Stimulated activated naive B cell treated with anti-CD40 and anti-IgM and Interleukin-4, amounts not matched to agents 10 μg/mL and 1 μg/mL and 100 μg/mL, for 72 hours (primary cell): ENCODE measurements at places on chromosomes 1 and 21.

GRCh38 chr1:12570291-12570690, 47.7 kb downstream of the DHRS3 start:
- DNase-seq: no peak

- no peak for DNase-seq
These were observed 550.7 kb downstream of the PTPRU start for GRCh38 chr1:29786791-29787732.

- no peak for DNase-seq
These were observed 52.2 kb downstream of the SDC3 start for GRCh38 chr1:30856260-30856790.

DNA sequence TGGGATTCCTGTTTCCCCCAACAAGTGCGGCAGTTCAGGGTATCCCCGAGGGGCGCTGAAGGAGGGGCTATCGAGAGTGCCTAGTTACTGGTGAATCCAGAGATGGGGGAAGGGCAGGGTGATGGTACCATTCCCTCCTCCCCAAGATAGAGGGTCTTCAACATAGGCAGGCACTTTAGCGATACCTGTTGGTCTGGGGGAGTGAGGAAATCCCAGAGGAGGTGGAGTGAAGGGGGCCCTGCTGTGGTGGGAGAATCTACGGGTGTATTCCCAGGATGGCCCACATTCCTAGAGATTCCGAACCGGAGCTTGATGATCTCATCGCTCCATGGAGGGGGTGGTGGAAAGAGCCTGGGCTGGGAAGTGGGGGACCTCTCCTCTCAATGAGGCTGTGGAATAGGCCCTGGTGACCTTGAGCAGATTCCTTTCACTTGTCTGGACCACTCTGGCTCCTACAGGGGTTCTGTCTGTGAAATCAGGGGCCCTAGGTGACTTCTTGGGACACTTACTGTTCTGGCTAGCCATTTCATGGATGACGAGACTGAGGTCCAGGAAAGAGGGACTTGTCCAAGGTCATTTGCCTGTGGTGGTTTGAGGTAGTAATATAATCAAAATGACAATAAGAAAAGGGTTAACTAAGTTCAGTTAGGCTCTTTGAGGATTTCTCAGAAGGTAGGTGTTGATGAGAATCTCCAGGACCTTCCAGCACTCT, 52.7 kb upstream of the SYNC start:
- DNase-seq: no peak

DNA sequence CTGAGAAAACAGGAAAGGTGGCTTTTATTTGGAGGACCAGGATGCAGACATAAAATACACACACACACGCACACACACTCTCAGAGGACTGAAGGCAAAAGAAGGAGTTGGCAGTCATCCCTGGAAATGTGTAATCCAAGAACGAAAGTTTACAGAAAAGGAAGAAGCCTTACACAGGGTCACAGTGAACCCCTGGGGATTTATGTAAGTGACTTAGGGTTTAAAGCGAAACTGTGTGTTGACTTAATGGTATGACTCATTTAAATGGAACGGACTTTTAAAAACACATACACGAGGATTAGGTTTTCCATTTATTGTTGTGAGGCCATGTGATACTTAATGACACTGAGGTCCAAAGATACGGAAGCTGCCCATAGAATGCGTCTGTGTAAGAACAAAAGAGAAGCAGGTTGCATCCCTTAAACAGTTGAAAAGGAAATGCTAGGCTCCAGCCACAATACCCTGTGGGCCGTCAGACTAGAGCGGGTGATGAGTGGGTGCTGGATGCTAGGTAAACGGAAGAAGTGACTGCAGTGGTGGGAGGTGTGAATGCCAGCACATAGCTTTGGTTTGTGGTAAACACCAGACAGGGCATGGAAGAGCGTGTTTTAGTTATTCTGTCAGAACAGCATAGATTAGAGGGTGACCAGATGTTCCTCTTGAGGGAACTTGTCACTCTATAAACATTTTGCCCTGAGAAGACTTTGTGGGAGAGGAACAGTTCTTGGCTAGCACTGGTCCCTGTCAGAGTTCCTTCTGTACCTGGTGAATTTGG, 21.6 kb upstream of the BCL10 start:
- DNase-seq: peak; percentile 83

DNA sequence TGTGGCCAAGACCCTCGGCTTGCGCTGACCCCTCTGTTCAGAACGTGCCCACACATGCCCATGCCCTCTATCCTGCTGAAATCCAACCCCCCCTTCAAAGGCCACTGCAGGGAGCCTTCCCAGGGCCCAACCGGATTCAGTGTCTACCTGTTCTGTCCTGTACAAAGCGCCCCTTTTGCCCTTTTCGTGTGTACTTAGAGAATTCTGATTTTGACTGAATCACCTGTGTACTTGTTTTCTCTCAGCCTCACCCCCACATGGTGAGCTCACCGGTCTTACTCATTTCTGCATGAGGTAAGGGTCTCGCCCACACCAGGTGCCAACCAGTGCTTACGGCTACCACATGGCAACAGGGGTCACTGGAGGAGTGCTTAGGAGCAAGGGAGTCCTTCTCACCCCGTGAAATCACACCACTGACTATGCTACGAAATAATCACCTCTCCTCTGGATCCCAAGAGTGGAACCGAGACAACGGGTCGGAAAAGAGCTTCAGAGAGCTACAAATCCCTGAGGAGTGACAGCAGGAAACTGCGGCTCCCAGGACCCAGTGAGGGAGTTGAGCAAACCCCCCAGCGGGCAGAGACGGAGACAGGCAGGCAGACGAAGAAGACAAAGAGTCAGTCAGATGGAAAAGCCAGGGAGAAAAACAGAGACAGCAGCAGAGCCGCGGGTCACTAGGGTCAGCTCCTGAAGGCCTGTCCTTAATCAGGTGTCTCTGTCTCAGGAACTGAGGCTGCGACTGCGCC, 2.1 kb upstream of the S100A2 start:
- no peak for DNase-seq

DNA sequence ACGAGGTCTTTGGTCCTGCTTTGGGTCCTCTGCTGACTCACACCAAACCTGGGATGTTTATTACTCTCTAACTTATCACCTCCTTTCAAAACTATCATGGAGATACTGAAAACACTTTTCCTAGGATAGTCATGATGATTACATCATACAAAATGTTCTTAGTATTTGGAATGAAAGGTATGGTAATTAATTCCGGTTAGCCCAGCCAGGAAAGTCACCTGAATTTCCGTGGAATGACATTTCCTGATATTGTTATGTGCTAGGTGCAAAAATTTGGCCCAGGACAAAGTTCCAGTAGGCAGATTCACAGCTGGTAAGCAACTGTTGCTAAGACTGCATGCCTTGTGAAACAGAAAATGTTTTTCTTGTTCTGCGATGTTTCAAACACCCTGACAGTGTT, 203.4 kb downstream of the ZNF648 start:
- no peak for DNase-seq

DNA sequence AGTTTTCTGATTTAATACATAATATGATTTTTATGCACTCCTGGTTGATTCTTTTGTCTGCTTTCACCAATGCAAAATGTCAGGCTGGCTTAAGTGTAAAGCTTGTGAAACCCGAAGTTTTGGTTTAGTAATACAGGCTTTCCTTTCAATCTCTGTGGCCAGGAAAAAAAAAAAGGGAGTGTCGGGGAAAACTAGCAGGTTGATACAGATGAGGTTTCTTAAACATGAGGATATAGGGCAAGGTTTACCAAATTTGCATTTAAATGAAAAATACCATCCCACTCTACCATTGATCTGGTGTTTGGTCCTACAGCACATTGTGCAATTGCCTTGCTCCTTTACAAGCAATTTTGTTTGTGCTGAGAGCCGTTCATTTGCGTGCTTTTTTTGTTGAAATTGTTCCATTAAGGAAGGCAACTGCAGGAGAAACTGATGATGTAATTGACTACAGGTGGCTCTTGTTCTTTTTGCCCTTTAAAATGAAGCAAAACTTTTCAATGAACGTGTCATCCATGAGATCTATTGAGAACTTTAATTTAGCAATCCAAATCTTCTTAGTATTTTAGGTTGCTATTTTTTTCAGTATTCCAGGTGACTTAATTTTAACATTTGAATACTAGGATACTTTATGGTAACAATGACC, 22.7 kb downstream of the CLIC6 start:
- no peak for DNase-seq

DNA sequence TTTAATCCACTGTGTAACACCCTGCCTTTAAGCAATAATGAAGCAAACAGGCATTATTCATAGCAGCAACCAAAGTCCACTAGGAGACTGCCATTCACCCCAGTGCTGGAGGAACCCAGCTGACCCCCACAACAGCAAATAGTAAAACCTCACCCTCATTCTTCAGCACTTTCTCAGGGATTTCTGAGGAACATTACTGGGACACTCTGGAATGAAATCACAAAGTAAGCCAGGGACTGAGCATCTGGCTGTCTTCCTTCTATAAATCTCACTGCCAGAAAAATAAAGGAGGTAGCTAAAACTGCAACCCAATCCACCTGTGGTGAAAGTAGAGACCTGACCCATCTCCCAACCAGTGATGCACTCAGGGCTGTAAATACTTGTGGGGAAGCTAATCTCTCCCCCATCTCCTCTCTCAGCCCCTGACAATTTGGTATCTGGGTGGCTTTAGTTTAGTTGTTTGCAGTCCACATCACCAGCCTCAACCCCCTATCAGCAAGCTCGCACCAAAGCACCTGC, 47.1 kb downstream of the COL6A1 start:
- no peak for DNase-seq

GRCh38 chr1:93708734-93709481, 27.3 kb upstream of the BCAR3 start:
- peak; percentile 26 for DNase-seq

DNA sequence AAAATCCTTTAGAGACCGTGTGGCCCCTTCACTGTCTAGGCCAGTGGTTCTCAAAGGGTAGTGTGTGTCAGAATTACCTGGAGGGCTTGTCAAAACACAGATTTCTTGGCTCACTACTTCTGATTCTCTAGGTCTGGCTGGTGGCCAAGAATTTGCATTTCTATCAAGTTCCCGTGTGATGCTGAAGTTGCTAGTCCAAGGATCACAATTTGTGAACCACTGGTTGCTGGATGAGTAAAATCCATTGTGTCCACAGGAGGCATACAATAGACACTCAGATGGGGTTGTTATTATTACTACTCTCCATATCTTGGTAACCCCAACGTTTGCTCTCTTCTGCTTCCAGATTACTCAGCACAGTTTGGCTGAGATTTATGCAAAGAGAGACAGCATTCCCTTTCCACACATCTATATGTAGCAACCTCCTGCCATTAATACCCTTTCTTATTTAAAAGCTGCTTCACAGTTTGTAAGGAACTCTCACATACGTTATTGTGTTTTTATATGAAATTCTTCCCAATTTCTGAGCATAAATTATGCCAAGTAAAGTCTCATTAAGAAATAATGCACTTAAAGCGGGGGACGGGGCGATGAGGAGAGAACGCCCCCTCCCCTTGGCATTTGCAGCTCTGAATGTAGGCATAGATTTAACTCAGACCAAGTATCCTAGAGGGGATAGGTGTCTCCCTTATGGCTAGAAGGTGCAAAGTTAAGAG, 720 bp upstream of the TMCC2 start:
- DNase-seq: no peak

DNA sequence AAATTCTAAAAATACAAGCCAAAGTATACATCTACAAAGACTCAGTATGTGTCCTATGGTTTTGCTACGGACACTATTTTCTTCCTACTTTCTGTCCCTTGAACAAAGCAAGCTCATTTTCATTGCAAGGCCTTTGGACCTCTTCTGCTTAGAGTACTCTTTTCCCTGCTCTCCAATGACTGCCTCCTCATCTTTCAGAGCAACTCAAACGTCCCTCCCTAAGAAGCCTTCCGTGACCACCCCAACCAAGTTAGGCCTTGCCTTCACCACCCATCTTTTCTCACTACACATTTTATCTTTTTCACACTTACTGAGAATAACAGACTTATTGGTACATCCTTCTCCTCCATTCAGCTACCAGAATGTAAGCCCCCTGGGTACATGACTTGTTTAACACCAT, 39.9 kb downstream of the ENAH start:
- no peak for DNase-seq

GRCh38 chr1:212244441-212244840, 40.8 kb upstream of the PPP2R5A start:
- DNase-seq: no peak

GRCh38 chr1:153919876-153920852, 2.6 kb downstream of the GATAD2B start:
- no peak for DNase-seq

DNA sequence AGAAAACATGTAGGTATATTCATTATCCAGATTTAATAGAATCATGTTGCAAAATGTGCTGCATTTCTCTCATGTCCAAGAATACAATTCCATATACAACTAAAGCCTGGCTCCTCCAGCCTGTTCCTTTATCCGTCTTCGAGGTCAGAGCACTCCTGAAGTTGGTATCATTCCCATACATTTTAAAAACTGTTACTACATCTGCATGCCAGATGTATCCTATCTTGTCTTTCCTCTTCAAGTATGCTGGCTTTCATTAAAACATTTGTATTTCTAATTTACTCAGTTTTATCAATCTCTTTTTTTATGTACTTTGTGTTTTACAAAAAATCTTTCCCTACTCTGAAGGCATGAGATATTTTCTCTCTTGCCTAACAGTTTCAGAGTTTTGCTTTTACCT, 536.6 kb upstream of the USP24 start:
- DNase-seq: no peak

DNA sequence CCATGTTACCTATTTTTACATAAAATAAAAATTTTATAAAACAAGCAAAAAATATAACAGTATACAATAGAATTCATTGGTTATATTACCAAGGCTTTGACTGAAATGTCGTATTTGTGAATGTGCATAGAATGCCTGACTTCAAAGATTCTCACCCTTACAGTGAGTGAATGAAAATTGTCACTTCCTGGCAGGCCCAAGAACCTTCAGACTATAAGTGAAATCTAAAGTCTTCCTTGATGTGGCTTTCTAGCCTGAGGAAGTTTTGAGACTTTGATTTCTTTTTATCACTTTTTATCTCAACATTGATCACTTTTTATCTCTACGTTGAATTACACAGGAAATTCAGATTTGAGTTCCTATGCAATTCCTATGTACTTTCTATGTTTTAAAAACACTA, 104.7 kb upstream of the KIAA0040 start:
- DNase-seq: no peak

GRCh38 chr1:222126052-222126451, 384.2 kb upstream of the DUSP10 start:
- no peak for DNase-seq

DNA sequence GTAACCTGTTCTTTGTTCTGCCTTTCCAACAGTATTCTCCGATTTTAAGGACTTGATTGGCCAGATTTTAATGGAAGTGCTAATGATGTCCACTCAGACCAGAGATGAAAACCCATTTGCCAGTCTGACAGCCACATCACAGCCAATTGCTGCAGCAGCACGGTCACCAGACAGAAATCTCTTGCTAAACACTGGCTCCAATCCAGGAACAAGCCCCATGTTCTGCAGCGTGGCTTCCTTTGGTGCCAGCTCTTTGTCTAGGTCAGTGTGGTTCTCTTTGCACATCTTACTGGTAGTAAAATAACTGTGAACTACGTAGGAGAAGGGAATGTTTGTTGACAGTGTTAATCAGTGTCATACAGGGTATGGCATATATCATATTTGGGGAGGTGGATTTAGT, 72.7 kb downstream of the UBE4B start:
- DNase-seq: no peak
